NCI-H345 (cell line): ENCODE measurements at places on chromosomes 1 and 21.

DNA sequence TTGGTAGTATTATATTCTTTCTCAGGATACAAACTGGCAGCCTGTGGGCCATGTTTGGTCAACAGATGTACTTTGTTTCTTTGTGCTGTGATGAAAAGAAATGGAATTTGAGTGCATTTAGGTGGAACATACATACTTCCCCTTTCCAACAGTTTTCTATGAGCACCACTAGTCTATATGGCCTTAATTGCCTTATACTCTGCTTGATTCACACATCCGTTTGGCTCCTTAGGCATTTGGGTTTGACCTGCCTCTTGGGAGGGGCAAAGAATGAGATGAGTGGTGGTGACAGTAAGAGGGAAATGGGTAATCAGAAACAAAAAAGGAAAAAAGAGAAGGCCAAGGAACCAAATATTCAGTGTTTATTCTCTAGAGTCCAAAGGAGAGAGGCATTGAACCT is 17.0 kb downstream of the CFAP126 start:
- no peak for DNase-seq

GRCh38 chr1:229896306-229896705 is 170.7 kb upstream of the GALNT2 start:
- DNase-seq: no peak

- no peak for DNase-seq
Measured at GRCh38 chr1:1092894-1093609, 18.9 kb upstream of the RNF223 start.

DNA sequence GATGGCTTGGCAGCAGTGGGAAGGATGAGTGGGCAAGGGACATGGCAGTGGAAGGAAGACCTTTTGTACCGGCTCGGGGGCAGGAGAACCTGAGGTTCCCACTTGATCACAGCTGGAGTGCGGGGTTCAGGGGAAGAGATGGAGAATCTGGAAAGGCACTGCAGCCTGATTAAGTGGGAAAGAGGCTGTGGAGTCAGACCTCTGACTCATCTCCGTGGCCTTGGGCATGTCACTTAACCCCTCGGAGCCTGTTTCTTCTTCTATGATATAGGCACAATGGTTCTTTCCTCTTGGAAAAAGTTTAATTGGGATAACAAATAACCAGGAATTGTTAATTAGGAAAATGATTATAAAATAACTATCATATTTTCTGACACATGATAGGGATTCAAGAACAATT is 13.1 kb upstream of the TMEM61 start:
- no peak for DNase-seq

GRCh38 chr1:209249280-209249670 is 334.2 kb upstream of the CAMK1G start:
- DNase-seq: no peak

DNA sequence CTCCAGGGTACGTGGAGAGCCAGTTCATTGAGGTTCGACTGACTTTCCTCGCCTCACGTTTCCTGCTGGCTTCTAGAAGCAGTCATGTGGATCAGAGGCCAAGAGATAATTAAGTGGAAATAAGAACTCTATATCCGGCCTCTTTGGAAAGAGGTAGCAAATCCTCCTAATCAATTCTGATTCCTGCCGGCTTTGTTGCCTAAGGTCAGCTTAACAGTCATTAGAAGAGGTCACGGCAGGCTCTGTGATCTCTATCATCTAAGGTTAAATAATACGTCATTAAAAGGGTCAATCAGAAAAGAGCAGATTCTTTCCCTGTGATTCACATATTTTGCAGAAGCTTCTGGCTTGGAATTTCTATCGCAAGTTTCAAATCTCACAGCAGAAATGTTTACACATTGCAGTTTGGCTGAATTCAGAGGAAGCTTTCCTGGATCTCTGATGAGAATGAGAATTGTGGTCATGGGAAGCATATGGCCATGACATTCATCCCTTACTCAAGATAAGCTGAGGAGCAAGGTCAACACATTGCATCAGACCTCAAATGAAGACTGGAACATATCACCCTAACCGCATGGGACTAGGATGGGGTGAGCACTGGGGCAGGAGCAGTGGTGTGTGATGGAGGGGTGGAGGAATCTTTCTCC is 189.4 kb downstream of the PBX1 start:
- no peak for DNase-seq

DNA sequence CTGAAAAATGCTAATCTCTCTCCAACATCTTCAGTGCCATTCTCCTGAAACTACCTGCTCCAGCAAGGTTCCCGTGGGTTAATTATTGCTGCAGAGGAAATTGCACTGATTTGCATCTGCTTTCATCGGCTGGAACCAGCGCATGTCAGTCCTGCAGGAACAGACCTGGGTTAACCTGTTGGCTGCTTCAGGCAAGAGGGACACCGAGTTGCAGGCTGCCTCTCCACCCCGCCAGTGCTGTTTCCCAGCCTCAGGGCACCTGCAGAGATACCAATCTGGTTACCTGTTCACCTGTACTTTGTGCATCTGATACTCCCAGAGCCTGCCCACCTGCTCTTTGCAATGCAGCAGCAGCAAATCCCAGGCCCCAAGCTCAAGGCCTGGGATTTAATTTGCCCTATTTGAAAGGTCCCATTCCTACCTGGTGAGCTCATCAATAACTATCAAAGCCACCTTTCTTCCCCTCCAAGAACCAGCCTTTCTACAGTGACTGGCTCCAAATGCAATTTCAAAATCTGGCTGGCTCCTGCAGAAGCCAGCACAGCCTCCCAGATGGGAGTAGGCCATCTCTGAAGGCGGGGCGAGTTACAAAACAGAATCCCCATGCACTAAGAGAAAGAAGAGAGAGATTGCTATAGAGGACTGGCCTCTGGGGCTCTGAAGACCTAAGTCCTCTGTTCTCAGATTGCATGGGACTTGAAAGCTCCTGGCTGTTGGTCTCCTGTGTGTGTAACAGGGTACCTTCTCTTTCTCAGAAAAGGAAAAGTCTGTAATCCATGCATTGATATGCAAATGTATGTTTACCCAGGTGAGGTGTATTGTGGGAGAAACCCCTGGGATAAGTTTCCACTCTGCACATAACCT is 67.8 kb downstream of the TOMM20 start:
- peak; percentile 58 for DNase-seq

GRCh38 chr1:164841702-164842465 is 282.9 kb downstream of the PBX1 start:
- DNase-seq: no peak
